Ammon's horn (tissue), 1 donor: ENCODE measurements at places on chromosomes 3 and 15.

DNA sequence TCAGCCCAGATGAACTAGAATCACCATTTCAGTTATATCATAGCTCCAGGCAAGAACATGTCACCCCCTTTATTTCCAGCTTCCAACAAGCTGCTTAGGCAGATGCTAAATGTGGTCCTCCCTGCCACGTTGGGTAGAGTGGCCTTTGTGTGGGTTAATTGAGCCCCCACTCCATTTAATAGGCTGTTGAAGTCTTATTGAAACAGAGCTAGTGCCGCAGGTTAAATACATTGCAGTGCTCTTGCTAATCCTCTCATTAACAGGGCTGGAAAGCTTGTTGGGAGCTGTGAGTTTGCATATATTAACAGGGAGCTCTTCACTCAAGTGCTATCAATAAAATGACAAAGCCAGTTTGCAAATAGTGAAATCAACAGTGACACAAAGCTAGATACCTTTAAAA lies 248.4 kb upstream of the CMC1 start:
- no peak for DNase-seq

DNA sequence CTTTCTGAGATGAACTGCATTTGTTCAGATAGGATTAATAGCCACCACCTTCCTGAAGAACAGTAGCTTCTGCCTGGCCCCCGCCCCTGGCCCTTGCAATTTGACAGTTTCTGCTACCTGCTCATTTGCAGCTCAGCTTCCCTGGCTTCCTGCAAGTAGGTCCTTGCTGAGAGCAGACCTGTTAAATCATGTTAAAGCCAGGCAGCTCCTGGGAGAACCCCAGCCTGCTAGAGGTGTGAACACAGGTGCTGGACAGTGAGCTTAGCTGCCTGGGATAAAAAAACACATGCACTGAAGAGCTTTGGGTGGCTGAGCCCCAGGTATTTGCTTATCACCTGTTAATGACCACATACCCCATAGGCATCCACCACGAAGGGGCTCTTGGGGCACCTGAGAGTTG lies 143.4 kb downstream of the PTPRG start:
- DNase-seq, result no peak

GRCh38 chr3:66144568-66145407 lies 76.0 kb upstream of the SLC25A26 start:
- no peak for DNase-seq

DNA sequence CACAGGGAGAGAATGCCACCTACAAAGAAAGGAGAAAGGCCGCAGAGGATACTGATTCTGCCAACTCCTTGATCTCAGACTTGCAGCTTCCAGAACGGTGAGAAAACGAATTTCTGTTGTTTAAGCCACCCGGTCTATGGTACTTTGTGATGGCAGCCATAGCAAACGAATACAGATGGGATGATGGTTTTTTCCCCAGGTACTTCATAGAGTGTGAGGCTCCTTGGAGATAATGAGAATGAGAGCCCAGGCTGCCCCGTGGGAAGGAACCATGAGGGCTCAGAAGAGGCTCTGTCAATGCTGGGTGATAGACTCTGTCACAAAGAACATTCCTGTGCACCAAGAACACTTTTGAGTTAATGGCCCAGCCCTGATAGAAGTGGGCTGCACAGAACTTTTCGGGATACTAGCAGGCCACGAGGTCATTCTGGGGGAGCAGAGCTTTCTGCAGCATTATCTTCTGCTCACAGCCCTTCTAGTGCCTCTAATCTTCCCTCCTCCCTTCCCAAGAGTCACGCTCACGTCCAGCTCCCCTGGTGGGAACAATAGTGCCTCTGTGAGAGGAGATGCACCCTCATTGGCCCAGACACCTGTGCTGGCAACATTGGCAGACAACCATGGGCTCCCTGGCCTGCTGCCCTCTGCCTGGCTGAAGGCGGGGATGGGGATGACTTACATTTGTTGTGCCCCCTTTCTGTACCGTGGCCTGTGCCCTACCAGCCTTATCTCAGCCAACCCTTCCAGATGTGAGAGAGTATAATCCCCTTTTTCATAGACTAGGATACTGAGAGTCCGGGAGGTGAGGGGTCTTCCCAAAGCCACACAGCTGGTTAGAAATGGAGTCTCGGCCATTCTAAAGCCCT lies 5.2 kb upstream of the RLBP1 start:
- DNase-seq, result no peak

GRCh38 chr15:91535856-91536500 lies 317.5 kb upstream of the SLCO3A1 start:
- DNase-seq, result no peak

GRCh38 chr15:45384700-45385099 lies 6.4 kb upstream of the GATM start:
- no peak for DNase-seq

GRCh38 chr3:34207002-34207401 lies 408.6 kb downstream of the PDCD6IP start:
- DNase-seq, result no peak
